ENCODE measurements at places on chromosomes 7 and 10.

DNA sequence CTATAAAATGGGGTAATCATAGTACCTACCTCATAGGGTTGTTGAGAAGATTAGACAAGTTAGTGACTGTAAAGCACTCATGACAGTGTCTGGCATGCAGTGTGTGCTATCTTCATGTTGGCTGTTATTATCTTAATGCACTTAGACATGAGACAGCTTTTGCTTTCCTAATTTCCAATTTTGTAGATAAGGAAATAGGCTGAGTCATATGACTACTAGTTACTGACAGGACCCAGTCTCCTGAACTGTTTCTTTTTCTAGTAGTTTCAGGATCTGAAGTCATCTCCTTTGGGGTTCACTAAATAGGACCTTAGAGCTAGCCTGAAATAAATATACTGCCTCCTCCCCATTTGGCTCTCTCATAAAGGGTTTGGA is 74.2 kb downstream of the SNX10 start:
- DNase-seq: no peak

DNA sequence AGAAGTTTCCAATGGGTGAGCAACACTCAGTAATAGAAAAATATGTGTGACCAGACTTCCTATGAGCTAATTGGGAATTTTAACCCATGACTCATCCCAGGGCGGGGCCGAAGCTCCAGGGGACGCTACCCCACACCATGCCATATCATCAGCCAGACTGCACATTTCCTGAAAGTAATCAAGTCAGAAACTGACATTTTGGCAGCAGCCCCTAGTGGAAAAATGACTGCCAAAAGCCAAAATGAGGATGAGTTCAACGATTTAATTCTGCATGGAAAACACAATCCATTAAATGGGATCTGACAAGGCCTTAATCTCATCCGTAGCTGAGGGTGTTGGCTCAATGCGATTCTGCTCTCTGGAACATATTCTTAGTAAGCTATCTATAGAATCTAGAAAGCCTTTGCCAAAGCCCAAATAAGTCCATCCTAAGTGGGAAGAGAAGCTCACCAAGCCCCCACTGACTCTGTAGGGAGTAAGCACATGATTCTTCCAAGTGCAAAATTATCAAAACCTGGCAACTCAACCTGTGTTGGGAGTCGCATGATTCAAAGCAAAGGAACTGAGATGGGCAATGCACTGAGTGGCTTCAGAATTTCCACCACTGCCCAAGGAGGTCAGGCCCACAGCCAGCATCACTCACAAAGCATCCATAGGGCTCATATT is 93.1 kb upstream of the PDE1C start:
- DNase-seq: no peak

DNA sequence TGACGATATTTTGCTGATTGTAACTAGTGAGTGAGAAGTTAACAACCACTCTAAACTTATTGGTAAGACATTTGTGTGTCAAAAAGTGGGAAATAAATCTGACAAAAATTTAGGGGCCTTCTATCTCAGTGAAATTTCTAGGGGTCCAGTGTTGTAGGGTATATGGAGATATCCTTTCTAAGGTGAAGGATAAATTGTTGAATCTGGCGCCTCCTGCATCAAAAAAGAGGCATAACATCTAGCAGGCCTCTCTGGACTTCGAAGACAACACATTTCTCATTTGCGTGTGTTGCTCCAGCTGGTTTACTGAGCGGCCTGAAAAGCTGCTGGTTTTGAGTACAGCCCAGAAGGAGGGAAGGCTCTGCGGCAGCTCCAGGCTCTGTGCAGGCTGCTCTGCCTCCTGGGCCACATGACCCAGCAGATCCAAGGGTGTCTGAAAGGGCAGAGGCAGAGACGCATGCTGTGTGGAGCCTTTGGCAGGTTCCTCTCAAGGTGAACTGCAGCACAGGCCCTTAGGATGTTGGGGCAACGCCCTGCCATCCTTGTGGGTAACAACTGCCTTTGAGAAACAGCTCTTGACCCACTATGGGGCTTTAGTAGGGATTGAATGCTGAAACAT is 72.4 kb downstream of the LMBR1 start:
- DNase-seq: no peak

GRCh38 chr10:96287392-96288105 is 16.2 kb upstream of the BLNK start:
- DNase-seq: no peak
